ENCODE measurements at places on chromosomes 5 and 9. TPM values are rescaled to one million over a fixed set of nuclear protein-coding genes. Genes with fewer than 3 reads are reported as not detected.

Gene GABRG2
- total RNA-seq, result not detected

Gene IFNA2
- total RNA-seq, result not detected

Gene ITK
- total RNA-seq, result 0.48 TPM

Gene PCDHB2
- 44.3 TPM for total RNA-seq

Gene RECK
- 21.6 TPM for total RNA-seq

DNA sequence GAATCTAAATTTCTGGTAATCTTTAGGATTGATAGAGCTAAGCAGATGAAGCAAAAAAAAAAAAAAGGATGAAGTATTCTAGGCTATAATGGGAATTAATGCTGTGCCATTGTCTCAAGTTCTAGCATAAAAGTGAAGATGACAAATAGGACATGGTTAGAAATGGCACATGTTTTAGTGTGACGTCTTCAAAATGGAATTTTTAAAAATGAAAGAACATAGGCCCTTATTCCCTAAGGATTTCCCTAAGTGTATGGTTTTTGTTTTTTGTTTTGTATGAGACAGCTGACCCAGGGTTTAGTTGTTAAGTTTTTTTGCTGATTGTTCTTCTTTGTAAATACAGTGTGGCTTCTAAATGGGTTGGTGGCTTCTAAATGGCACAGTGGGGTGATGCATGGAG is 7.1 kb downstream of the TLE4 start:
- H3K4me1 ChIP-seq, result peaks cover 23% of the 10 kb centered on the region
- no peak for DNase-seq
- no peak overlapping the region for H3K4me3 ChIP-seq

GRCh38 chr9:137406085-137406760 is 16.7 kb downstream of the EXD3 start:
- H3K36me3 ChIP-seq, result no peaks in the 10 kb centered on the region
- H3K27ac ChIP-seq, result no peak overlapping the region
- H3K4me1 ChIP-seq, result peaks cover 17% of the 10 kb centered on the region
- no peak for DNase-seq

Data from astrocyte (in vitro differentiated cells and primary cell).